ENCODE measurements at places on chromosomes 12 and 14.

DNA sequence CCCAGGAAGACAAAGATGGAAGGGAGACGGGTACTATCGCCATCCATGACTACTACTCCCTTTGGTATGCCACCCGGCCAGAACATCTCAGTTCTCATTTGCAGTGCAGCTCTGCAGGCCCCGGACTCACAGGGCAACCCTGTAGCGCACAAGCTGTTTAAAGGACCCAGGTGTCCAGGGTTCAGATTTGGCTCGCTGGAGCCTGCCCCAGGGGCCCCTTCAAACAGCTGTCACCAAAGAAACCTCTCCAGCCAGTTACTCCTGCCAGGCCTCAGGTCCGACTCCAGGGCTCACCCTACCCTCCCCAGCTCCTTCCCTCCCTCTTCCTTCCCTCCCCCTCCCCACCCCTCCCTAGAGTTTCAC lies 5.5 kb upstream of the CHD4 start:
- no peak for DNase-seq

DNA sequence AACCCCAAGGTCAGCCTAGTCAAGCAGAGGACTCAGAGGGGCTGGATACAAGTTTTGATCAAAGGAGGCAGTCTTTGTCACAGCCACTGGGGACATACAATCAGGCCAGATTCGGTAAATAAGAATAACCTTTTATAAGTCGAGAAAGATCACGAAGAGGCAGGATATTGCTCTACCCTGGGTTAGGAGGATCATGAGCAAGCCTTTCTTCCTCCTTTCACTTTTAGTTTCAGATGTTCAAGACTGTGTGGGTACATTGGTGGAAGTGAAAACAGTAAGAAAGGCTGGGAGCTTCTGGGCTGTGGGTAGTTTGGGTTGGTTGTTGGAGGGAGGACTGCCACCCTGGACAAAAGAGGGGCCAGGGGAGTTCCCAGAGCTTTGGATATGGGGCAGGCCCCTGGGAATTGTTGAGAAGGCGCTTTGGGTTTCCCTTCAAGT lies 127.7 kb downstream of the SNAPC1 start:
- DNase-seq: peak; percentile 11

DNA sequence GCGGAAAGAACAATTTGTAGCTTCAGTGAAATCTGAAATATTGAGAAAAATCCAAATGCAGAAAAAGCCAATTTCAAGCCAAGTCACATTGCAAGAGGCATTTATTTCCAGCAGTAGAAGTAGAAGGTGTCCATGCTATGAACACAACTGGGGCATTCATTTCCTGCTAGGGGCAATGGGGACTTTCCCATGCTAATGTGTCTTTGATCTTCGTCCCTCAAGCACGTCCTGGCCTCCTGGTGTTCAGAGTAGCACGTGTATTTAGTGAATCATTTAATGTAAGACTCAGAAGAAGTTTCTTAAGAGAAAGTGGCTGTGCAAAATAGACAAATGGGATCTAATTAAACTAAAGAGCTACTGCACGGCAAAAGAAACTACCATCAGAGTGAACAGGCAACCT lies 267.9 kb downstream of the TMEM132C start:
- no peak for DNase-seq

DNA sequence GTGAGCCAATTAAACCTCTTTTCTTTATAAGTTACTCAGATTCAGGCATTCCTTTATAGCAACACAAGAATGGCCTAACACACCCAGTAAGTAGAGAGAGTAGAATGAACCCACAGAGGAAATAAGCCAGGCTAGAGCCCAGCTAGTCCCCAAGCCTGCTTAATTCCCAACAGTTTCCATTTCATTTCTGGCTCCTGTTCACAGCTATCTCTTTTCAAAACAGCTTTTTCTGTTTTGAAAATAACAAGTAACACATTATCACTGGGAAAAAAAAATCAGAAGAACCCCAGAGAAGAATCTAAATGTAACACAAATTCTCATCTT lies 69.0 kb downstream of the HSPB8 start:
- no peak for DNase-seq

DNA sequence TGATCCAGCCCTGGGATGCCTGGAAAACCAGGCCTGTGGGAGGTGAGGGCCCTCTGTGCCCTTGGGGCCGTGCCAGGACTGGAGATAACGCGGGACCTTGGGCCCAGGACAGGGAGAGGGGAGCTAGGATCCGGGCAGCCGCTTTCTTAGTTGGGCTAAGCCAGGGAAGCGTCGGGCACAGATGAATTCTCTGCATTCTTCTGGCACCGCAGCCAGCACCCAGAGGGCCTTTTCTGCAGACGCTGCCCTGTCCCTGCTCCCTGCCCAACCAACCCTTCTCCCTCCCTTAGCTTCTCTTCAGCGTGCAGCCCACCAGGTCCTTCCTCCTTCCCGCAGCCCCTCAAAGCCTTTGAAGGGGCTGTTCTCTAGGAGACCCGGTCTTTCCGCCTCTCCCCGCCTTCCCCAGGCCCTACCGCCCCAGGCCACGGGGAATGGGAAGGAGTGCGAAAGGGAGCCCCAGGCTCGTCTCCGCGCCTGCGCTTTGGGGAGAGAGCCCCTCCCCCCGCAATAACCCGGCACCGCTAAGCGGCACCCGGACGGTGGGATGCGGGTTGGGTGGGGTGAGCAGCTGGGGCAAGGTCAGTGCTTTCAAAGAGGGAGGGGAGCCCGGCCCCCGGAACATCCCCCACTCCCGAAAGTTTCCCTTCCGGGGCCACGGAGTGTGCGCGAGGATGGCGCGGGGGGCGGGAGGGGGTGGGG lies 663 bp downstream of the NCKAP5L start:
- no peak for DNase-seq

- DNase-seq: no peak
These were observed 58.1 kb upstream of the KITLG start for GRCh38 chr12:88638388-88638787.

DNA sequence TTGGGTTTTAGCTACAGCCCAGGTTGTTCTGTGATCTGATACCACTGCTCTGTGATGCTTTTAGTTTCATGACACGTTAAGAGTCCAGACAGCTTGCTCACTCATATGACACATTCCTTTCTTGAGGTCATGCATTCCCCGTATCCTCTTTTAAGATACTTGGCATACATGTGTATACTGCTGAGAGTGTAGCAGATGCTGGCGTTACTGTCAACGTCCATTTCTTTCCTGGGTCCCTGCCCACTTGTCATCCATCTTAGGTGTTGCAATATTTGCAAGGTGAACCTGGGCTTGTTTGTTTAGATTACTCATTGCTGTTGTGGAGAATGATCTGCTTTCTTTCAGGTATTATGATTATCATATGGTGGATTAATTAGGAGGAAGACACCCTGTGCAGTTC lies 9.1 kb upstream of the EMP1 start:
- no peak for DNase-seq

- no peak for DNase-seq
These were observed at the start of gene RNU6-7 for GRCh38 chr14:32201816-32202490. Gene RNU6-7 (plus strand): TSS chr14:32202045.

DNA sequence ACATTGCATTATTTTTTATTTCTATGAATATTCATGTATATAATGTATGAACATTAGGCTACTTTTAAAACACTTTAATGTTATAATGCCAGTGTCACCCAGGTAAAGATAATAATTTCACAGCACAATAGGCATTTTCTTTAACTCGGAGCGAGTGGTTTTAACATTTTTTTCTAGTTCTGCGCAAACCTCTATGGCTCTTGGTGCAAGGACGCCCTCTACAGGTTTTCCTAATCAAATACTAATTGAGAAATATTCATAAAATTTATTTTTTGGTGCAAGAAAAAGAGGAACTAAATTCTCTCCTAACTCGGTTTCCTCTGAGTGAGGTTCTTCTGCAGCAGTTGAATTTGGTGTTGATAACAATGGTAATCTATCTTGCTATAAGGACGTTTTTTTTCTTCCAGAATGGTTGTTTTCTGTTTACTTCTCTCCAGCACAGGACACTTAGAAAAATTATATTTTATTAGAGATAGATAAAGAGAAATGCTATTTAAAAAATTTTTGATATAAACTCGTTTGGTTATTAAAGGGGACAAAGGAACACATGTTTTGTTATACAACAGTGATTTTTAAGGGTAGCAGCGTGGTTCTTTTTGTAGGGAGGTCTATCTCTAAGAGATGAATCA lies 2.4 kb upstream of the WIF1 start:
- no peak for DNase-seq

GRCh38 chr12:75876832-75877762 lies 154.5 kb downstream of the PHLDA1 start:
- no peak for DNase-seq

DNA sequence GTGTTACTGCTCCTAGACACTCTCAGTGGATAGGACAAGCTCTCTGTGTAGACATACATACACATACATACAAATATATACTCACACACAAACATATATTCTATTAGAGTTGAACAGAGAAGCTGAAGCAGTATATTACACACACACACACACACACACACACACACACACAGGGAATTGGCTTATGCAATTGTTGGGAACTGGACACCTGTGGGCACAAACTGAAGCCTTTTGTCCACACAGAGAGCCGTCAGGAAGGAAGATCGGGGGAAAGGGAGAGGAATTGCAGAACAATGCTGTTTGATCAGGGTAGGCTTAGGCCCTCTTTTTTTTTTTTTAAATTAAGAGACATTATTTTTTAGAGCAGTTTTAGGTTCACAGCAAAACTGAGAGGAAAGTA lies 180.7 kb upstream of the DDHD1 start:
- DNase-seq: no peak

DNA sequence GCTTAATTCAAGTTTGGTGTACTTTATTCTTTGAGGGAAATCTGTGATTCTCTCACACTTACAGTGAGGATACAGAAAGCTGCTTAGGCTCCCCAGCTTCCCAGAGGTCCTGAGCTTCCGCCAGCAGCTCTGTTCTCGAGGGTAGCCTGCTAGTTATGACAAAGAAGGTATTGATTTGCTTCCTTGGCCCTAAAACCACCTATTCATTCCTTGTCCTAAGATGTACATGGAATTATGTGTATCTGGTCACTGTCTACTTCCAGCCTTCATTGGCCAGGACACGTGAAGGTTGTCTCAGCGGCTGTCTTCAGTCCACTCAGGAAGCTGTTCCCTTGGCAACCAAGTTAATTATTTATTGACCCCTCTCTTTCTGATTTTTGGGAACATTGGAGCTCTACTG lies 55.7 kb downstream of the GALNT8 start:
- no peak for DNase-seq

DNA sequence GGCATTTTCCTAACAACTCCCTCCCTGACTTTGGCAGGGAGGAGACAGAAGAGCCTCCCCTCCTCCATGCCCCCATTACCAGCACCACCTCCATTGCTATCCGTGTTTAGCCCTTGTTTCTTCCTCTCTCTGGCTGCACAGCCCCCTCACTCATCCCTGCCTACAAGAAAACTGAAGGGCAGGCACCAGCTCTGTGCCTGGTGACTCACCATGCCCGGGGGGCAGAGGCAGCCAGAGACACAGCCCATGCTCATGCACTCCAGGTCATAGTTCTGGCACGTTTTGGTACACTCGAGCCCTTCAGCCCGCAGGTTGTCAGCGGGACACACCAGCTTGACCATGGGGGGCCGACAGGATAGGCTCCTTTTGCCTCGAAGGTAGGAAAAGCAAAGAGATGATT lies 80.4 kb downstream of the VWF start:
- DNase-seq: no peak

GRCh38 chr14:42140831-42141279 lies 534.2 kb downstream of the LRFN5 start:
- no peak for DNase-seq

DNA sequence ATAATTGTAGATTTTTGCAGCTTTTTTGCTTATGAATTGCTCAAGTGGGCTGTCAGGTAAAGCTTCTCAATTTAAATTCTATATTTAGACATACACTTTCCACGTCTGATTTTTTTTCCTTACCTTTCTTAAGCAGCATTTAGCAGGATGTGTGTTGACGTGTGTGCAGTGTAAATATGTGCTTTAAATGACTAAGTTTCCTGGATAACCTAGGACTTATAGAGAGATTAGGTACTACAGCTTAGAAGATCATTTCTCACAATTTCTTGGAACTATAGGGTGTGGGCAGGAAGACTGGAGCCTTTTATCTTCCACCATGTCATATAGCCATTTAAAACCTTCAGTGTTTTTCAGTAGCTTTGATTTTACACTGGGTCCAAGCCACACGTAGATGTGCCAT lies 263.5 kb downstream of the NOVA1 start:
- no peak for DNase-seq

GRCh38 chr12:4505376-4505986 lies 33.2 kb upstream of the RAD51AP1 start:
- DNase-seq: no peak

- DNase-seq: no peak
These were observed 20.3 kb upstream of the AMN1 start for GRCh38 chr12:31749024-31749704.

DNA sequence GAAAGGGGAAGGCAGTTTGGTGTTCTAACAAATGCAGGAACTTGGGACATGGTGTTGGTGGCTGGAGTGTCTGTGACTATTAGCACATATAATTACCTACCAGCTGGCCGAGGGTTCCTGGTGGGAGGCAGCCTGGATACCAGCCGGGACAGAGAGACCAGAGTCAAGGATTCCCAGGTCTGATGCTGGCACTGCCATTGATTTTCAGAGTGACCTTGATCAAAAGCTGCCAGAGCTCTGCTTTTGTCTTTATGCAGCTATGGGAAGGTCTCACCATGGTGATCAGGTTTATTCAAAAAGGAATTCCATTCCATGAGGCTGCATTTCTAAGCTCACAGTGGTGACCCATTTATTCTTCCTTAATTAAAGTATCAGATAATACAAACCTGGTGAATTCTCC lies 101.0 kb upstream of the PWP1 start:
- DNase-seq: no peak
